ENCODE measurements at places on chromosomes 3 and 15.

GRCh38 chr3:10312861-10313260 lies 8.1 kb downstream of the SEC13 start:
- no peak for DNase-seq

GRCh38 chr3:29420106-29420505 lies 139.2 kb downstream of the RBMS3 start:
- no peak for DNase-seq

- no peak for DNase-seq
Measured at GRCh38 chr3:184050217-184050847, 2.5 kb upstream of the HTR3C start.

DNA sequence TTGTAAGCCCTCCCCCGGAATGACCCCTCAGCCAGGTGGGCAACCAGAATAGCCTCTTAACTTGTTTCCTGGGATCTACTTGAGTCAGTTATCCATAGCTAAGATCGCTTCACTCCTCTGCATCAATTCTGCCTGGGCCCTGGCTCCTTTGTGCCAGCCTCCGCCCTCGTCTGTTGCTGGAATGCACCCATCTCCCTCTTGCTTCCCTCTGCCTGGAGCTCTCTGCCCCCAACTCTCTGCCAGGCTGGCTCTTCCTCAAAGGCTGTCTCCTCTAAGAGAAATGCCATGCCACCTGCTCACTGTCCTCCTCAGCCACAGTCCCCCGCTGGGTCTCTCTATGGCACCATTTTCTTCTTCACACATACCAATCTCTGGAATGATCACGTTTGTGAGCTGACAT lies 240.8 kb downstream of the ADAMTS17 start:
- DNase-seq = no peak

DNA sequence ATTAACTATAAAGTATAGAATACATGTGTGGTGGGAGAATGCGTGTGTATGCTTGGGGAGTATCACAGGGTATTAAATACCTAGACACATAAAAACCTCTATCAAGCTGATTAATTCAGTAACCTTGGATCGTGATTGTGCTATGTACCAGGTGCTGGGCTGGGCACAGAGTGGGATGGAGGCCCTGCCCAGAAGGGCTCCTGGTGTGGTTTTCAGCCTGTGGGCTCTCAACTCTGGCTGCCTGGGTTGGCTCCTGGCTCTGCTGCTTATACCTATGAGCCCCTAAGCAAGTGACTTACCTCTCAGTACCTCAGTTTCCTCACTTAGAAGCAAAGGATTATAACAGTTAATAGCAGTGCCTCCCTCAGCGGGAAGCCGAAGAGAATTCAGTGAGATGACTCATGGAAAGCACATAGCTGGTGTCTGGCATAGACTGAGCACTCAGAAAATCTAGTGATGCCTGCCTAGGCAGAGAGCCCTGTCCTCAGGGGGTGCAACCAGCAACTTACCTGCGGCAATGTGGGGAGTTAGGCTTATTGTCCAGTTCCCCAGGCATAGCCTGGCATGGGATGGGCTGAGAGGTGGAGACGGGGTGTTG lies 90.6 kb upstream of the MYZAP start:
- DNase-seq = no peak

DNA sequence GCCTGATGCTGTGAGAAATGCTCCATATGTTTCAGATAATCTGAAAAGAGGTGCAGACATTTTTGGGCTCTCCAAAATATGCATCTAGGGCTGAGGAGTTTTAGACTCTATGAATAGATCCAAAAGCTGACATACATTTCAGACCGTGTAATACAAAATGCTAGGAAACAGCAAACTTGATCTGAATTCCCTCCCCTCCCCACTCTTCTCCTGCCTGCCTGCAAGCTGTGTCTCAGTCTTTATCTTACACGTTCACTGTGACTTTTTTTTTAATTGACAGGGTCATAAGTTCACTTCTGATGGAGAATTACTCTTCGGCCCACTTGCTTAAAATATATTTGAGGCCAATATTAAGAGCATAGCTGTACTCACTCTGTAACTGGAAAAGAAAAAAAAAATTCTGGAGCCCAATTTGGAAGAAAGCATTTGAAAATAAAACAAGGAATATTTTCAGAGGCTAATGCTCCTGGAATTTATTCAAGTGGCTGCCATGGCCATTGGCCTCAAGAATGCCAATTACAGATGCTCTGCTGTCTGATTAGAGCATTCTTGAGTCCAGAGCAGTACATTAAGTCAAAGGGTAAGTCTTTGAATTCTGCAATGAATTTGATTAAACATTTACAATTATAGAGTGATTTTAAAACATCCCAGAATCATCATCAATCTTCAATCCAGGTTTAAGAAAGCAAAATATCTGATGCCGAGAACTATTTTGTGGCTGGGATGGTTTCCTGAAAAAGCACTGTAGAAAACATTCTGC lies 146.2 kb upstream of the SEMA6D start:
- no peak for DNase-seq

GRCh38 chr3:104520228-104520655 lies 846.5 kb upstream of the ALCAM start:
- no peak for DNase-seq

- DNase-seq = no peak
Measured at GRCh38 chr3:124459678-124460077, 270.6 kb upstream of the UMPS start.

- no peak for DNase-seq
Measured at GRCh38 chr3:48410205-48411040, 19.5 kb downstream of the PLXNB1 start.

GRCh38 chr3:113894927-113895326 lies 52.9 kb upstream of the ZDHHC23 start:
- DNase-seq = no peak

GRCh38 chr3:166752214-166752613 lies 627.9 kb downstream of the ZBBX start:
- DNase-seq = no peak

DNA sequence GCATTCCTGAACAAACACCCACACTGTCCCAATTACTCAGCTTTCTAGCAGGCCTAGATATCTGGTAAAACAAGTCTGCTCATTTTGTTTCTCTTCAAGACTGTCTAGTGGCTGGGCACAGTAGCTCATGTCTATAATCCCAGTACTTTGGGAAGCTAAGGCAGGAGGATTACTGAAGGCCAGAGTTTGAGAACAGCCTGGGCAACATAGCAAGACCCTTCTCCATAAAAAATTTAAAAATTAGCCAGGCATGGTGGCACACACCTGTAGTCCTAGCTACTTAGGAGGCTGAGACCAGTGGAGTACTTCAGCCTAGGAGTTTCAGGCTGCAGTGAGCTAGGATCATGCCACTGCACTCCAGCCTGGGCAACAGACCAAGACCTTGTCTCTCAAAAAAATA lies 6.2 kb upstream of the PTPN23 start:
- DNase-seq = no peak

GRCh38 chr15:57472861-57473260 lies 96.6 kb downstream of the CGNL1 start:
- no peak for DNase-seq

GRCh38 chr3:178084938-178085816 lies 451.1 kb upstream of the KCNMB2 start:
- DNase-seq = no peak

DNA sequence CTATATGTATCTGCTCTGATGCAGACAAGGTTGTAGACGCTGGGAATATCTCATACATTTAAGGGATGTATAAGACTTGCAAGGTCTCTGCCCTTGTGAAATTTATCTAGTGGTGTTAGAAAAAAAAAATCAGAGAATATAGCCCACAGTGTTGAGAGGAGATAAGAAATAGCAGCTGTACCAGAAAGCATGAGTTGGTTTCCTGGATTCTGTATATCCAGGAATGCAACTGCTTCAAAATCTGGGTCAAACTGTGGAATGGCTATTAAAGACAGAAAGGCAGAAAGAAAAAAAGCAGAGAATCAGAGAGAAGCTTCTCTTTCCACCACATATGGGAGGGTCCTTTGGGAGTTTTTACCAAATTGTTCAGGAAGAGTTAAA lies 1.5 kb upstream of the TMEM212 start:
- DNase-seq = no peak

DNA sequence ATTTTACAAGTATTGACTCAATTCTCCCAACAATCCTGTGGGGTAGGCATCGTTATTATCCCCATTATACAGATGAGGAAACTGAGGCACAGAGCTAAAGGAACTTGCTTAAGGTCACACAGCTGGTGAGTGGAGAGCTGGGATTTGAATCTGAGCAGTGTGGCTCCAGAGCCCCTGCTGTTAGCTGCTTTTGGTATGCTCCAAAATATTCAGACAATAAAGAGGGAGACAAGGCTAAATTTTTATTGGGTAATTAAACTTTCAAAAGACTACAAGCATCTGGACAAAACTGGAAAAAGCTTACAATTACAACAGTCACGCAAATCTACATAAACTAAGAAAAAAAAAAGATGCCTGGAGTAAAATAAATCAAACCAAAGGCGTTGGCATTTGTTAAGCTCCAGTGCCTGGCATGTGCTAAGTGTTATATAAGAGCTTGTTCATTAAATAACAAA lies 27.7 kb downstream of the CCDC13 start:
- DNase-seq = no peak

- DNase-seq = no peak
Measured at GRCh38 chr3:39292961-39293360, 13.1 kb upstream of the CX3CR1 start.

GRCh38 chr3:136311968-136312367 lies 61.8 kb downstream of the PCCB start:
- no peak for DNase-seq

GRCh38 chr3:14007006-14007405 lies 117.7 kb downstream of the CHCHD4 start:
- DNase-seq = no peak

- DNase-seq = no peak
Measured at GRCh38 chr3:55160241-55160983, 232.6 kb upstream of the LRTM1 start.

- no peak for DNase-seq
Measured at GRCh38 chr3:111577798-111578685, 17.1 kb downstream of the ZBED2 start.

- DNase-seq = no peak
Measured at GRCh38 chr3:87199628-87200027, 27.5 kb upstream of the CHMP2B start.

GRCh38 chr15:57149196-57149595 lies 227.1 kb upstream of the CGNL1 start:
- no peak for DNase-seq

DNA sequence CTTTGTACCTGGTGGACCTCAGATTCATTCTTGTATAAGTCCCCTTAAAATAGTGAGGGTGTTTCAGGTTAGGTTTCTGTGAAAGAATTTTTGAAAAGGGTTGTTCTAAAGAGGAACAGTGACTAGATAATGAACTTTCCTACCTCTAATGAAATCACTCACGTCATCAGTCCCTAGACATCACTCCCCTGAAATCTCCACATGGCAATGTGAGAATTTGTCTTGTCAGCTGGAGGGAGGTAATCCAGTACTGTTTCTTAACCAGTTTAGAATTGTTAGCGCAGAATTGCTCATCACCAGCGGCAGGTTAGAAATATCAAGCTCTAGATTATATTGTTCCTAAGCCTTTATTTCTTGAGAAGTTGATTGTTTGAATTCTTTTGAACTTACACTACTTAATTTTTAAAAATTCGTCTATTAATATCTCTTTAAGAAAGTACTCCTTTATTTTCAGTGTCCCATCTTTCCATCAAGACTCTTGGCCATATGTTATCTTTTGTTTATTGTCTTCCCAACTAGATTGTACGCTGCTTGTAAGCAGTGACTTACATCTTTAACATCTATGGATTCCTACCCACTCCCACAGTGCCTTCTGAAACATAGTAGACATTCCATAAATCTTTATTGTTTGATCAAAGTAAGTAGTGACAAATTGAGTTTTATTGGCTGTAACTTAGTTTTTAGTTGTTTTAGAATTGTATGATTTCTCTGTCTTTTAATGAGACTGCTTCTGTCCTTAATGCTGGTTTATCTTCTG lies 52.8 kb downstream of the RASA2 start:
- no peak for DNase-seq

GRCh38 chr3:124363476-124363875 lies 366.8 kb upstream of the UMPS start:
- no peak for DNase-seq

GRCh38 chr3:128969993-128970739 lies 23.7 kb downstream of the CFAP92 start:
- peak; percentile 39 for DNase-seq

DNA sequence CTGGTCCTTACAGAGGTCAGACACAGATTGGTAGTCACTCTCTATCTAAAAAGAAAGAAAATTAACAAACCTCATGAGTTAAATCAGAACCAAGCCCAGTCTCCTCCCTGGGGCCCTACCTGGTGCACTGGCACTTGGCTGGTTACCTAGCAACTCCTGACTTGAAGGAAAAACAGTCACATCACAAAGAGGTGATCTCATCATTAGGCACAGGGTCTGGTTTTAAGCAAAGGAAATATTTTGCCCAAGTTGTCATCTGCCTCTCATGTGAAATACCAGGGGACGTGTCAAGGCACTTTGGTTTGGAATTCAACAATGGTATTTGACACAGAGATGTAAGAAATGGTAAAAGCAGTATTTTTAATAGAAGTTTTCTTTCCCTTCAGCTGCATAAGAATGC lies 47.7 kb upstream of the FMN1 start:
- no peak for DNase-seq

- no peak for DNase-seq
Measured at GRCh38 chr15:99605490-99605931, 39.7 kb downstream of the MEF2A start.

GRCh38 chr3:11248596-11248995 lies 23.6 kb upstream of the ATG7 start:
- DNase-seq = no peak

- no peak for DNase-seq
Measured at GRCh38 chr3:101117980-101118379, 124.8 kb upstream of the ABI3BP start.

DNA sequence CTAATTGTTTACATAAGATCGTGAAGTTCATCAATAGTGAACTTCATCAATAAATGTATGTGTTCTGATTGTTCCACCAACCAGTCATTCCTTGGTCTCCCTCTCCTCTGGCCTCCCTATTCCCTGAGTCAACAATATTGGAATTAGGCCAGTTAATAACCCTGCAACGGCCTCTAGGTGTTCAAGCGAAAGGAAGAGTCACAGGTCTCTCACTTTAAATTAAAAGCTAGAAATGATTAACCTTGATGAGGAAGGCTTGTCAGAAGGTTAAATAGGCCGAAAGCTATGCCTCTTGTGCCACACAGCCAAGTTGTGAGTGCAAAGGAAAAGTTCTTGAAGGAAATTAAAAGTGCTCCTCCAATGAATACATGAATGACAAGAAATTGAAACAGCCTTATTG lies 89.4 kb upstream of the ACKR4 start:
- DNase-seq = no peak

- no peak for DNase-seq
Measured at GRCh38 chr3:168073842-168074605, 21.7 kb downstream of the GOLIM4 start.

DNA sequence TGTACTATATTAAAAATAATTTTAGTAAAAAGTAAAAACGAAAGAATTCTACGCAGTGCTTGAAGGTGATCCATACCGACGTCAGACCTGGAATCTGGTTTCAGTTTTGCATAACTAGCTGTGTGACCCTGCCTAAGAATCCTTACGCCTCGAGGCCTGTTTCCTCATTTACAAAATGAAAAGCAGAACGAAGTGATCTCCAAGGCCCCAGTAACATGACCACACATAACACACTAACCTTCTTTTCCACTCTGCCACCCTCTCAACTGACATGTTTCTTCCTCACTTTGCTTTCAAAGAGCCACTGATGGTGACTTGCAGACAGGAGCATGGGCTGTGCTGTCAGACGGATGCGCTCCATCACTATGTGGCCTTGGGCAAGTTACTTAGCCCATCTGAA lies 4.8 kb downstream of the MESD start:
- DNase-seq = no peak
